Neural crest cell (in vitro differentiated cells): ENCODE measurements at places on chromosomes 1 and 21. TPM values are rescaled to one million over a fixed set of nuclear protein-coding genes. Genes with fewer than 3 reads are reported as not detected.

Gene MFAP2
- 81.6 and 83.4 TPM in 2 replicates for total RNA-seq

Gene SAMD11
- 0.14 TPM in 1 of 2 replicates, not detected in the other for total RNA-seq

Gene GUCA2A
- total RNA-seq, result not detected in 2 replicates

- no peak for DNase-seq
Measured at GRCh38 chr1:117112047-117112717, 9.4 kb downstream of the TRIM45 start.

GRCh38 chr1:169090308-169090899 lies 16.1 kb upstream of the ATP1B1 start:
- DNase-seq, result no peak

DNA sequence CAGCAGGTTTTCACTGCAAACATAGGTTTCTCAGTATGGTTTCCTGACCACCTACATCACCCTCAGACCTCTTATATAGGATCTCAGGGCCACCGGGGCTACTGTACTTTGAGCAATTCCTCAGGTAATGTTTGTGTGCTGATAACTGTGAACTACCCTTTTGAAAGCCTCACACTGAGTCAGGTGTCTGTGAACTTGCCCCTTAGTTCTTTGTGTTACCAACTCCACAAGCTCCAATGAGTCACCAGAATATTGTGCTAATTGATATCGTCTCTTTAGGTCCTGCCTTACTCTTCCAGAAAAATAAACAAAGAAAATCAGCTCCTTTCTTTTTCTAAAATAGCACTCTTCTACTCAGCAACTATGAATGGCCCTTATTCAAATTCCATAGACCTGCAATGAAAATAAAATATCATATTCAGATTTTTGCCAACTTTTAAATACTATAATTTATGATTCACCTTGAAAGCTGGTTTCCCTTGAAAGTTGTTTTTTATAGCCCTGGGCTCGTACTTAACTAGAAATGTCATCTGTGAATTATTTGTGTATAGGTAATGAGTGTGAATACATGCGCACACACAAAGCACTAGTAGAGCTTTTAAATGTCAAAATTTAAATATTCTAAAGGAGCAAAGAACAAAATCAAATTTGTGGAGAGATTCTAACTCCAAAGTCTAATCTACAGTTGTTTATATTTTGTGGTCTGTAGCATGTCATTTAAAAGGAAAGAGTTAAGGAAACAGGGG lies 88.1 kb upstream of the WARS2 start:
- no peak for DNase-seq

- no peak for DNase-seq
Measured at GRCh38 chr1:23029337-23029736, 10.1 kb downstream of the KDM1A start.

GRCh38 chr1:244174922-244175521 lies 123.9 kb downstream of the ZBTB18 start:
- DNase-seq, result no peak
